ENCODE measurements at places on chromosomes 4 and X.

GRCh38 chr4:150585611-150586010 lies 3.7 kb downstream of the MAB21L2 start:
- DNase-seq: no peak

DNA sequence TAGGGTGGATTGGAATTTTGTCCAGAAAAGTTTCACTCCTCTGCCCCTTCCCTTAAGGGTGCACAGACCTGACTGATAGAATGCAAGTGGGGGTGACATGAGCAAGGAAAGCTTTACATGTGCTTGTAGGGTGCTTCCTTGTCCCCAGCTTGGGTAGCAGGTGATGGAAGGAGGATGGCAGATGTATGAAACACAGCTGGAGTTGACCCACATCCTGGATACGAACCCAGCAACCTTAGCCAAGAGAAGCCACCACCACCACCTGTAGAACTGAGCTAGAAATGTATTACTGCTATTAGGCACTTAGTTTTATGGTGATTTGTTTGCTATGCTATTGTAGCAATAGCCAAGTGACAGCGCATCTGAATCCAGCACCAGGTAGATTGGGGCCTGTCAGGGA lies 227.4 kb downstream of the HS3ST1 start:
- no peak for DNase-seq

DNA sequence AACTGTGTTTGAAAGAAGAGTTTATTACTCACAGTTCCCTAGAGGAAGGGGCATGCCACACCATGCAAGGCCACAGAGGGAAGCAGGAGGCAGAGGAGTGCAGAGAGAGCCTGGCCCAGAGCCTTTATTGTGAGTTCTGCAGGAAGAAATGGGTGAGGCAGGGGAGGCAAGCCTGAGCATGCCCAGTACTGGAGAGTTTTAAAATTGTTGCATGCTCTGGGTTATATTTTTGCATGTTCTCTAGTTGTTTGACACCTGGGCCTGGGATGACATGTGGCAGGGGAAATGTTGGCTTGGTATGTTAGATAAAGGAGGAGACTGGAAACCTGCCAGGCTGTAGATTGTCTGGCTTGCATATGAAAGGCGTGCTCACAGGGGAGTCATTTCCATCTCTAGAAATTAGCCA lies 19.7 kb upstream of the CRMP1 start:
- no peak for DNase-seq

DNA sequence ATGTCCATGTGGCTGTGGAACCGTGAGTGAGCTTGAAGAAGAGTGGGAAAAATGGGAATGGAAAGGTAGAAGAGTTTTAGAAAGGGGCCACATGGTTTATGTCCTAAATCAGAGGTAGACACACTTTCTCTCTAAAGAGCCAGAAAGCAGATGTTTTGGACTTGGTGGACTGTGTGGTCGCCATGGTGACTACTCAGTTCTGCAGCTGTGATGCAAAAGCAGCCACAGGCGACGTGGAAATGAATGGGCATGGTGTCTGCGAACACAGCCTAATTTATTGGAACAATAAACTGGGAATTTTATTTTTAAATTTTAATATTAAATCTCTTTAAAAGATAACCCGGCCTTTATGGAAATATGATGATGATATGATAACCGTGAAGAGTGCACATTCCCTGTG lies 386.0 kb upstream of the FAT1 start:
- DNase-seq: no peak

DNA sequence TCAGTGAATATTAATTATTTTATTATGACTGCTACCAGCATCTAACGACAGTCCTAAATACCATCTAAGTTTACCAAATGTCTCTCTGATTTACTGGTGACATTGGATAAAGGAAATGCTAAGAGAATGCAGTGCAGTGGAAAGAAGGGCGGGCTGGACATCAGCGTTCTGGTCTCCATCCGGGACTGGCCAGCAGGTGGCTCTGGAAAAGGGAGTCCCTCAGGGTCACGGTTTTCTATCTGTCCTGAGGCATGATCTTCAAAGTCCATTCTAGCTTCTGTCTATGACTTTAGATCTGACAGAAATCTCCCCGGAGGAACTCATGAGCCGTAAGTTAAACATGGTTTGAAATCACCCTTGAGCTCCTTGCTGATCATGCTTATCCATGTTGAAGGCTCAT lies 3.3 kb downstream of the TRIM2 start:
- no peak for DNase-seq
